ENCODE measurements at places on chromosomes 3 and 15.

- DNase-seq, result no peak
Observed at GRCh38 chr15:64690578-64691296, 84.7 kb downstream of the RBPMS2 start.

DNA sequence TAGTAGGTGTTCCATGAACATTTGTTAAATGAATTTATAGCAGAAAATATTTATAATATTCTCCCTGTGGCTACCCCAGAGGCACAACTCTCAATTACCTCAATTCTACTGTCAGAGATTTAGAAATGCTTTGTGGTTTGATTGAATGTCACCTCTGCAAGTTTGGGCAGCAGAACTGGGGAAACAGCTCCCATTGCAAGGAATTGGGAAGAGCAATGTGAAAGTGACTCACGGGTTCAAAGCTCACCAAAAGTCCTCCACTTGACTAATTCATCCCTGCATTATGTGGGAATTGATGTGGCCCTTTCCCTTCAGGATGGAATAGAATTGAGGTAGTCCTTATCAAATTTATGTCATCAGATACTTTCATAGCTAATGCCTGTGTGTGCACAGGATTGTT is 562.7 kb downstream of the MFSD1 start:
- DNase-seq, result no peak

DNA sequence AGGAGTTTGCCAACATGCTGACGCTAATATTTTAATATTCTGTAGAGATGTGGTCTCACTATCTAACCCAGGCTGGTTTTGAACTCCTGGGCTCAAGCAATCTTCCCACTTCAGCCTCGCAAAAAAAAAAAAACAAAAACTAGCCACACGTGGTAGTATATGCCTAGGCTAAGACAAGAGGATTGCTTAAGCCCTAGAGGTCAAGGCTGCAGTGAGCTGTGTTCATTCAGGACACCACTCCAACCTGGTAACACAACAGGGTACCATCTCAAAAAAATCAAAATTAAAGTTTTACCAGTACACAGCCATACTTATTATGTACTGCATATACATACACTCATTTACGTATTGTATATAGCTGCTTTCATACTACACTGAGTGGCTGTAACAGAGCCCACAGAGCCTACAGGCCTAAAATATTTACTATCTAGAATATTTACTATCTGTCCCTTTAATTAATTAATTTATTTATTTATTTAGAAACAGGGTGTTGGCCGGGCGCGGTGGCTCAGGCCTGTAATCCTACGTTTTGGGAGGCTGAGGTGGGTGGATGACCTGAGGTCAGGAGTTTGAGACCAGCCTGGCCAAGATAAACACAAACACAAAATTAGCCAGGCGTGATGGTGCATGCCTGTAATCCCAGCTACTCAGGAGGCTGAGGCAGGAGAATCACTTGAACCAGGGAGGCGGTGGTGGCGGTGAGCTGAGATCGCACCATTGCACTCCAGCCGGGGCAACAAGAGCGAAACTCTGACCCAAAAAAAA is 23.2 kb downstream of the SMARCC1 start:
- no peak for DNase-seq

DNA sequence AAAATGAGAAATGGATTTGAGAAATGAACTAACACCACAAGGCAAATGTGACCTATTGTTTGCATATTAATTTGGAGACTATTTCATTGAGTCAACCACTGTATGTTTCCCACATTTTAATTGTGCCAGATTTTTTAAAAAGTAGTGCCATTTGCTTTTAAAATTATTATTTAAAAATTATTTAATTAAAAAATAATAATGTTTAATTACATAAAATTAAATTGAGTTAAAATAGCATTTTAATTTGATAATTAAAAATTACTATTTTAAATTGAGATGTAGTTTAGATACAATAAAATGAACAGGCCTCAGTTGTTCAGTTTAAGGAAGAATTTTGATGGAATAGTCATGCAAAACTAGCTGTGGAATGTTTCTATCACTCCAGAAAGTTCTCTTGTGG is 62.7 kb upstream of the GATM start:
- no peak for DNase-seq

DNA sequence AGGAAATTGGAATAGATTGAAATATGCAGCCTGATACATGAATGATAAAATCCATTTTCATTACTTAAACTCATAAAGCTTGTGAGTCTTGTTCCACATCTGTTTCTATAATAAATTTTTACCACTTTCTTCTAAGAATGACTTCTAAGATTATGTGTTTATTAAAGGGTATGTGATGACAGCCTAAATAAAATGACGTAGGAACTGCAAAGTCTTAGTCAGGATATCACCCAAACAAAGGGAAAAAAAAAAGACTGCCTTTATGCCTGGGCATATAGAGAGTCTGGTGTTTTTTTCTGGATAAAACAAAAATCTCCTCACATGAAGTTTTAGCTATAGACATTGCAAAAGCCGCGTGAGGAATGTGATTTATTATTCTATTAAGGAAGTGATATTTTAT is 844.0 kb downstream of the DIPK2A start:
- DNase-seq, result no peak

- no peak for DNase-seq
Observed at GRCh38 chr15:53128652-53129051, 338.5 kb upstream of the ONECUT1 start.

DNA sequence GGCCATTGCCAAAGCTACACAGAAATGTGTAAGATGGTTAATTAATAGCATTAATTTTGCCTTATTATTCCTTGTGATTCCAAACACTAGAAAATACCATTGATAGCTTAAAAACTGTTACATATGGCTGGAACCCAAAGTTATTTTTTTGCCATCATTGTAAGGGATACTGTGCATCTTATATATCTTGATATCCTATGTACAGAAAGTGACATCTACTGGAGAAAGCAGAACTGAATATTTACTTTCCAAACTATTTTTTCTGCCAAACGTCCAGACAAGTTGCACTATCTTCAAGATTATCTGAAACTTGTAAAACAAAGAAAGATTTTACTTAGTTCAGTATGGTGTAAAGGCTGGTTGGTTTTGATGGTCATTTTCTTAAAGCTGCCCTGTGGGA is 33.3 kb upstream of the MEIS2 start:
- no peak for DNase-seq

GRCh38 chr15:97126553-97127233 is 796.2 kb downstream of the NR2F2 start:
- no peak for DNase-seq

DNA sequence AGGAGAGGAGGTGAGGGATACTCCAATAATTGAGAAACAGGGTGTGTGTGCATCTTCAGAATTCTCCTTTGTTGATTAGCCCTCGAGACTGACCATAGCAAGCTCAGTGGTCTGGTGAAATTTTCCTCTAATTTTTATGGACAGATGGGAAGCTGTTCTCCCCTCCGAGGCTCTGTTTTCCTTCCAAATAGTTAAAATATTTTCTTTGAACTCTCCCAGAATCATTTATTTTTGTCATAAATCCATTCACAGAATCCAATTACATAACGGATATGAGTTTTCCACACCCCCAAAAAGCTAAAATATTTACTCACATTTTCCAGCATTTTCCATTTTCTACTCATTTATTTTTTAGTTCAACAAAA is 36.5 kb downstream of the QTRT2 start:
- no peak for DNase-seq

DNA sequence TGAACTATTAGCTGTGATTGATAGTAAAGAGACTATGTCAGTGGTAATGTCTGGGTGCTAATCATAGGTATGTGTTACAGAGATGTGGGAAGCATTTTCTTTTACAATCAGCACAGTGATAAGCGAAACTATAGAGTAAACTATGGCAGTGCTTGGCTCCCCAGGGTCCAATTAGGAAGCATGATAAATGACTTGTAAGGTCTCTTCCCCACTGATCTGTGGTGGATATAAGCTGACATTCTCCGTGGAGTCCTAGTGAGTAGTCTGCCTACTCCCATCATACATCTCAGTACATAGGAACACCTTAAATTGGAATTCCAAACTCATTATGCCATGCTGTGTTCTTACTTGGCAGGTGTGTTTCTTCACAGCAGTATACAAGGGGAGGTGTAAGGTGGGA is 204.2 kb downstream of the GAP43 start:
- no peak for DNase-seq

DNA sequence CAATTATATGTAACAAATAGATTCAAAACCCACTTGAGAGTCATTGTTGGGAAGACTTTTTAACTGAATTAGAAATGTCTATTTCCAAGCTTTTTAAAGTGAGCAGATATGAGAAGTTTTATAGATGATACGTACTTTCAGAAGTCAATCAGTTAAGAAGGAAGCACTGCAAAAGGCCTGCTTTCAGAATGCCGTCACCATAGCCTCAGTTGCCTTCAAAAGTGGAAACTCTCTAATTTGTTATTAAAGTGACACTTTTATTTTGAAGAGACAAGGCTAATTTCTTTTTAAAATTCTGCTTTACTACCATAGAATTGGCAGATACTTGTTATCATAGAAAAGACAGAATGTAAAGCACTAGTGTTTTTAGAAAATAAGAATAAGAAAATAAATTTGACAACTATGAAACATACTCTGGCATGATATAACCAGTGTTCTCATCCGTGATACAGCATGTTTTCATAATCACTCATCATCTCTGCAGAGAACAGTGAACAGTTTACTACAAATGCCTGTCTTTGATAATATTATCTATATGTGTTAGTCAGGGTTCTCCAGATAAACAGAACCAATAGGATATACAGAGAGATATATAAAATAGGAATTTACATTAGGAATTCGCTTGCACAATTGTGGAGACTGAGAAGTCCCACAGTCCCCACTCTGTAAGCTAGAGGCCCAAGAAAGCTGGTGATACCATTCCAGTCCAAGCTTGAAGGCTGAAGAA is 7.0 kb upstream of the PLD1 start:
- no peak for DNase-seq
